Liver (tissue), 10 donors: ENCODE measurements at places on chromosomes 5 and 9. TPM values are rescaled to one million over a fixed set of nuclear protein-coding genes. Genes with fewer than 3 reads are reported as not detected.

Gene SLC28A3
- polyA plus RNA-seq, result 0.18 TPM

Gene AQP3
- polyA plus RNA-seq, result 65.7 TPM

Gene ADAMTS19
- polyA plus RNA-seq, result not detected

Gene CA9
- 0.93 TPM for polyA plus RNA-seq

Gene IL7R
- polyA plus RNA-seq, result 3.4 TPM

Gene KCNT1
- polyA plus RNA-seq, result not detected

Gene EIF4EBP3
- 14.6 TPM for polyA plus RNA-seq

Gene SCGB3A2
- not detected for polyA plus RNA-seq

Gene PDLIM4
- 0.45 TPM for polyA plus RNA-seq

Gene AOPEP
- 45.4 TPM for polyA plus RNA-seq

Gene MAP3K1
- polyA plus RNA-seq, result 3.3 TPM

Gene SAXO1
- polyA plus RNA-seq, result not detected

Gene MUSK
- not detected for polyA plus RNA-seq

Gene CCDC192
- polyA plus RNA-seq, result not detected

Gene DDX4
- polyA plus RNA-seq, result not detected

- no peak for DNase-seq
These were observed 48.0 kb downstream of the SARDH start for GRCh38 chr9:133690081-133690561.

DNA sequence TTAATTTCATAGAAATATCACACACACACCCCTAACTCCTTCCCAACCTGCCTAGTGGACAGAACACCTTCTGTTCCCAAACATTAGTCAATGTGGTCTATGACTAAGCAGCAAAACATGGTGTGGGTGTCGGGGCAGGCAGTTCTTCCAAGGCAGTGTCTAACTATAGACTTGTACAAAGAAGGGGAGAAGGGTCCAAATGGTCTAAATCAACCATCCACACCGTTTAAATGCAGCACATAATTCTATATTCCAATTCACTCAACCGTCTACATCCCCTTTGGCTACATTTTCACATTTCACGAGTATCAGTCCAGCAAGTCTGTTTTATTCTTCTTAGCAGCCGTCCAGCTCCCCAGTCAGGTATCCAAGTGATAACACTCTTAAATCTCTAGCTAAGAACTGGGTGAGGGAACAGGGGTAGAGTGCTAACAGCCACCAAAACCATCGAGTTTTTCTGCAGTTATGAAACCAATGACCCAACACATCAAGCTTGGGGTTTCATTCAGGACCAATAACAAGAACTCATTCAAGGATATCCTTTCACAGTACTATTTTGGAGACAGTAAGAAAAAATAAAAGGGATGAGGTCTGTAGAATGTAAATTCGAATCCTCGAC, 3.3 kb downstream of the ZNF608 start:
- DNase-seq, result no peak

DNA sequence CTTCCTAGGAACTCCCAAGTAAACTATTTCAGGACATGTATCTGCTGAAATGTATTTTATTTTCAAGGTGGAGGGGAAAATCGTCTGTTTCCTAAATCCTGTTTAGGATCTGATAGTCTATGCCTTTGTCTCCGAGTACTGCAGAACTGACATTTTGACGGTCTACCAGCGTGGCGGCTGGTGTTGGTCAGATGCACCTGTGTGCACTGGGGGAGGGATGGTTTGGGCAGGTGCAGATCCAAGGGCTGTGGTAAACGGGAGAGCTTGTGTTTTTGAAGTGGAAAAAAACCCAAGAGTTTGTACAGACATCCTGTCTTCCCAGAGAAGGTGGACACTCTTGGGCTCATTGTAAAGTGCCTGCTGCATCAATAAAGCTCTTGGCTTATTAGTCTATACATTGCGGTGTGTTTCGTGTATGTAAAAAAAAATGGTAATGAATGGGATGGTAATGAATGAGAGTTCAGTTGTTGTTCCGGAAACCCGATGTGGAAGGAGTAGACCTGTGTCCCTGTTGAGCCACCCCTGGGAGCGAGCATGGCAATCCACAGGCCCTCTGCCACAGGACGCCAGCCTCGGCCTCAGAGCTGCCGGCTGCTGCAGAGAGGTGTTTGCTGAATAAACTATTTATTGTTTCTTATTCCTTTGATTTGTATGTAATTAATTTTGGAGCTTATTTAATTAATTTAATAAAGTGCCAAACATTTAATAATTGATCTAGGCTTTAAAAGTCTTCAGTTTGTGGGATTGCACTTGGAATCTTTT, 15.3 kb downstream of the ARPC5L start:
- no peak for DNase-seq

GRCh38 chr9:113587471-113588031, 124.0 kb downstream of the RGS3 start:
- DNase-seq, result peak; percentile 78

DNA sequence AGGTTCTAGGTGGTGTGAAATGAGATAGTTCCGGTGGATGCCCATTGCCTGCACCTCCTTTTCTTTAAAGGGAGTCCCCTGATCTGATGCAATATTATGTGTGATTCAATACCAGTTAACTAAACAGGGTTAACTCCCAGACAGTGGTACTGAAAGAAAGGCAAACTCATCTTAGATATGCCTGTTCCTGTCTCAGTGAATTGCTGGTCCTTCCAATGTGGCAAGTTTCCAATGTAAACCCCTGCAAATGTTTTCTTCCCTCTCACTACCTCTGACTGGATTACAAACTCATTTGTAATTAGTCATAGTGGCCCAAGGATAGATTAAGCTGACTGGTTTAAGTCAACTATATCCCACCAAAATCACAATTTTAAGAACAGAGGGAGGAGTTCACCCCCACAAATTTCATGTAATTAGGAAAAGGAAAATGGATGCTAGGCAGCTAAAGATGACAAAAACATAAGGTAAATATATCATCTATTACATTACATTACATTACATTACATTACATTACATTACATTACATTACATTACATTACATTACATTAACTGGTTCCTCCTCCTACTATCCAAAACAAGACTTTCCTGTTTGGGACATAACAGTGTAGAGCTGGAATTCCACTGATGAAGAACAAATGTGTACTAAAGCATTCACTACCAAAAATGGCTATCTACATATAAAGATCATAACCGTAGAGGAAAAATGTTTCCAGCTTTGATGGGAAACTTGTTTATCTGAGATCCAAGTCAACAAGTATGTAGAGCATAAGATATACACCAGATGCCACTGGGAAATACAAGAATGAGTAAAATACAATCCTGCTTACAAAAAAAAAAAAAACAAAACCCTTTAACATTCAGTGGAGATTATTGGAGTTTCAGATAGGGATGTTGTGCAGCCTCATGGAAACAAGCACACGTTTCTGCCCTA, 121.5 kb upstream of the SNX2 start:
- DNase-seq, result no peak

GRCh38 chr5:17769277-17769676, 135.0 kb downstream of the TAF11L14 start:
- DNase-seq, result no peak

- no peak for DNase-seq
These were observed 194.8 kb downstream of the AUH start for GRCh38 chr9:91166796-91167366.

DNA sequence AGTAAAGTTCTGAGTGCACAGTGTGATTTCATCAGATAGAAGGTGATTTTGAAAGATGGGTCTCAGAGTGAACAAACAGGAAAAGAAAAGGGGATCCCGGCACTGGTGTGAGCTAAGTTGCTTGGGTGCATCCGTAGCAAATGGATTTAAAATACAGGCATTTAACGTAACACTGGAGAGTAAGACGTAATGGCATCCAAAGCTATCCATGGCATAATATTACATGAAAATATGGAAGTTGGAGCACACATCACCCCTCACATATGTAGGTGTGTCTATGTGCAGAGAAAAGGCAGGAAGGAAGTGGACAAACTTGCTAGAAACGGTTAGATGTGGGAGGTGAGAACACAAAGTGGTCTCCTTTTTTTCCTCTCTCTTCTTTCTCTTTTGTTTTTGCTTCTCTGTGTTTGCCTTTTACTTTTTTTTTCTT, 38.2 kb upstream of the SEMA4D start:
- DNase-seq, result no peak

- no peak for DNase-seq
These were observed 1.5 kb downstream of the TOR2A start for GRCh38 chr9:127733614-127734013.

- no peak for DNase-seq
These were observed 20.0 kb downstream of the IRF1 start for GRCh38 chr5:132470596-132470995.

- DNase-seq, result no peak
These were observed 155.5 kb upstream of the S1PR3 start for GRCh38 chr9:88835772-88836171.

DNA sequence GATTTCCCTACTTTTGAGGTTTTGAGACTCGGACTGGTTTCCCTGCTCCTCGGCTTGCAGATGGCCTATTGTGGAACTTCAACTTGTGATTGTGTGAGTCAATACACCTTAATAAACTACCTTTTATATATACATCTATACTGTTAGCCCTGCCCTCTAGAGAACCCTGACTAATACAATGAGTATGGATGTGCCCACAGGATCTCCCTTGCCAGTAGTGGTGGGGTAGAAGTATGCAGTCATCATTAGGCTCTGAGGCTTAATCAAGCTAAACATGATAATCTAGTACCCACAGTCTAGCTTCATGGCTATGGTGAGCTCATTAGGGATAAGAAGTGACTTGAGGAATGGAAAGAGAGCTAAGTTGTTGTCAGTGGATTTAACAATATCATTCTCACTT, 412.8 kb upstream of the PTGER4 start:
- DNase-seq, result no peak

- no peak for DNase-seq
These were observed 43.8 kb downstream of the HABP4 start for GRCh38 chr9:96493757-96494156.

- DNase-seq, result no peak
These were observed 215.3 kb downstream of the NFIB start for GRCh38 chr9:14098486-14099180.

DNA sequence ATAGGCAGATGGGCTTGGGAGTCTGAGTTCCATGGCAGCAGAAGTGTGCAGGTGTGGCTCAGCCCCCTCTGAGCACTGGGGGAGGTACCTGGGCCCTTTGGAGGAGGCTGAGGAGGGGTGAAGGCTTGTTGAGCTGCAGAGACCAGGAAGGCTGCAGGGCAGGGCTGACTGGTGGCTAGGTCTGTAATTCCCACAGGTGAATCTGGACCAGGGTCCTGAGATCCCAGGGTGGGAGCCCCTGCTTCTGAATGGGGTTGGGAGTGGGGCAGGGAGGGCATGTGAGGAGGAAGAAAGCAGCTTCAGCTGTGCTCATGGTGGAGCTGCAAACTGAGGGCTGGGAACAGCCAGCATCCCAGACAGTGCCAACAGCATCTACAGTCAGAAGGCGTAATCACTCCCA, 111.1 kb downstream of the CACNA1B start:
- DNase-seq, result no peak

GRCh38 chr5:66519626-66520025, 76.6 kb upstream of the MAST4 start:
- no peak for DNase-seq

GRCh38 chr9:135070198-135070951, 17.1 kb upstream of the OLFM1 start:
- no peak for DNase-seq

DNA sequence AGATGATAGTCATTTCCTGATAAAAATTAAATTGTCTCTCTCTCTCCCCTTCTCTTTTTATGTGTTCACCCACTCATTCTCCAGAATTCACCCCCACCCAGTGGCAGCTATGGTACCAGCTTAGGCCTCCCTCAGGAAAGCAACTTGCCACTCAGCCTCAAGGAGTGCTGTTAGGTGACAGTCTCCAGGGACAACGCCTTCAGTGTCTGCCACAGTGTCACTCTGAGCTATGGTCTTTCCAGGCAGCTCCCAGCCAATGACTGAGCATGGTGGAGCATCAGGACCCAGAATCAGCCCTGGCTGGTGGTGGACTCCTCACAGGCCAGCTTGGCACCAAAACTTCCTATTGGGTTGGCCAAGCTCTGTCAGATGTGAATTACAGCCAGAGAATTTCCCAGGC, 140.9 kb upstream of the PIK3R1 start:
- no peak for DNase-seq

GRCh38 chr9:116952436-116952810, 265.3 kb downstream of the TRIM32 start:
- DNase-seq, result no peak

DNA sequence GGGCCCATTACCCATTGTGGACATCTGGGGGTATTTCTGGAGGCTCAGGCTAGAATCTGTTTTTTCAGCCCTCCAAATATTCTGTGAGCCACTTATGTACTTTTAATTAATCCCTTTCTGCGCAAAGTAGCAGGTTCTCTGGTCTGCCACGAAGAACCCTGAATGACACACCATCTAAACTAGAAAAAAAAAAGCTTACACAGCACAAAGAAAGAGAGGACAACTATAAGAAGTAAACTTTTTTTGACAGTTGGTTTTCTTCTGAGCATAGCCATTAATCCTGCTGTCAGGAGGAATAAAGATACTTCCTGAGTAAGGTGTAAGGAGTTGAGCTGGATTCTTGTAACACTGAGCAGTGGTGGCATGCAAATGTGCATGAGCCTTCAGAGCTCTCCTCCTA, 327.5 kb downstream of the TMEM232 start:
- no peak for DNase-seq

GRCh38 chr5:56817263-56818014, 2.1 kb downstream of the MAP3K1 start:
- DNase-seq, result no peak

DNA sequence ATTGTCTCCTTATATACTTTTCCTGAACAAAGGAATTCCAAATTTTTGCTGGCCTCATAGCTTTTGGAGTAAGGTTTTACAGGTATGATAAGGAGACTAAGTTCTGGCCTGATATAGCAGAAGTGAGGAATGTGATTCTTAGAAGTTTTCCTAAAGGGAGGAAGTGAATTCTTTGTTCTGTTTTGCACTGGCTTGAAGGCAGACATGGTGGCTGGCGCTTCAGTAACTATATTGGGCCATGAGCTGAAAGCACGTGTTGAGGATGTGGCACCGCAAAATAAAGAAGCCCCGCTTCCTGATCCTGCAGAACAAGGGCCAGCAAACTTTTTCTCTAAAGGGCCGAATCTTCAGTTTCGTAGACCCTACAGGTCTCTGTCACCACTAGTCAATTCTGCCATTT, 224.2 kb downstream of the SNX18 start:
- DNase-seq, result no peak

DNA sequence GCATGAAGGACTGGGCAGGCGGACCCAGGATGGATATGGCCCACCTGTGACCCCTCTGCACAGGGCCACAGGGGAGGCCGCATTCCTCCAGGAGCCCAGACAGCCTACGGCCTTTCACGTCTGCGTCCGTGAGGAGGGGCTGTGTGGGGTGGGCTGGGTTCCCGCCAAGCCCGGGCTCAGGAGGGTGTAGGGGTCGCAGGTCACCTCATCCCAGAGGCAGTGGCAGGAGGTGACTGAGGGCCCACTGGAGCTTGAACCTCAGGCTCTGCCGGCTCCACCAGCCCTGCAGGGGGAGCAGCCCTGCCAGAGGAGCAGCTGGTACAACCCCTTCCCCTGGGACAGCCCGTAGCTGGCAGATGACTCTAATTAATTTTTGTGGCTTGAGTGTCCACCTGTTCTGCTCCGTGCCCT, 40.7 kb upstream of the CACNA1B start:
- DNase-seq, result no peak
